ENCODE measurements at places on chromosomes 16 and 17. TPM values are rescaled to one million over a fixed set of nuclear protein-coding genes. Genes with fewer than 3 reads are reported as not detected.

DNA sequence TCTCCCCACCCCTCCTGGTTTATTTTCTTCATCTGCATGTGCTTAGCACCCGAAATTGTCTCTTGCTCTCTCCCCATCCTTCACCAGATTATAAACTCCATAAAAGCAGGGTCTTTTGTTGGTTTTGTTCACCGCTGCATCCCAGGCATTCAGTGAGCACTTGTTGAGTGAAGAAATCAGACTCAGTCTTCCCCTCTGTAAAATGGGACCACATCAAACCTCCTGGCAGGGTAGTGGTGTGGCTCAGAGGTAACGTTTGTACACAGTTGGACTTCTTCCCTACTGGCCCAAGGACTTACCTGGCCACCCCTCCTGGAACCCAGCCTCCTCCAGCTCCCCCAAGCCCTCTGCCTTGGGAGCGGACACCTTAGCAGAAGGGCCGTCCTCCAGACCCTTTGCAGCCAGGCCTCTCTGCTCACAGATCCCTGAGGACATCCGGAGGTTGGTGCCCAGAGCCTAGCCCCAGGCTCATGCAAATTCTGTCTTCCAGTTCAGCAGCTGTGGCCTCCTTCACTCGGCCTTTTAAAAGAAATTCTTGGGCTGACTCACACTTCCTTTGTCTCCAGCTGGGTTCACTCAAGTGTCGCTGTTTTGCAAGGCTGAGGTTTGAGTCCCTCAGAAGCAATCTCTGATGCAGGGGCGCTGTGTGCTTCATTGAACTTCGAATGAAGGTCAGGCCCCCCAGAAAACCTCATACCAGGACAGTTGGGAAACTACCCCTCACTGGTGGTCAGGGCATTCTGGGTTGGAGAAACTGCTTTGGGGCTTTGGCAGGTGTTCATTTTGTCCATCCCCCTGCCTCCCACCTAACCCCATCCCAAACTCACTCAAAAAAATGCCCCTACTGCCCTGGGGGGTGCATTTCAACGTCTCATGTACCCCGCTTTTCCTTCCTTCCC is 16.8 kb upstream of the RMI2 start:
- peak; percentile 96 for DNase-seq

DNA sequence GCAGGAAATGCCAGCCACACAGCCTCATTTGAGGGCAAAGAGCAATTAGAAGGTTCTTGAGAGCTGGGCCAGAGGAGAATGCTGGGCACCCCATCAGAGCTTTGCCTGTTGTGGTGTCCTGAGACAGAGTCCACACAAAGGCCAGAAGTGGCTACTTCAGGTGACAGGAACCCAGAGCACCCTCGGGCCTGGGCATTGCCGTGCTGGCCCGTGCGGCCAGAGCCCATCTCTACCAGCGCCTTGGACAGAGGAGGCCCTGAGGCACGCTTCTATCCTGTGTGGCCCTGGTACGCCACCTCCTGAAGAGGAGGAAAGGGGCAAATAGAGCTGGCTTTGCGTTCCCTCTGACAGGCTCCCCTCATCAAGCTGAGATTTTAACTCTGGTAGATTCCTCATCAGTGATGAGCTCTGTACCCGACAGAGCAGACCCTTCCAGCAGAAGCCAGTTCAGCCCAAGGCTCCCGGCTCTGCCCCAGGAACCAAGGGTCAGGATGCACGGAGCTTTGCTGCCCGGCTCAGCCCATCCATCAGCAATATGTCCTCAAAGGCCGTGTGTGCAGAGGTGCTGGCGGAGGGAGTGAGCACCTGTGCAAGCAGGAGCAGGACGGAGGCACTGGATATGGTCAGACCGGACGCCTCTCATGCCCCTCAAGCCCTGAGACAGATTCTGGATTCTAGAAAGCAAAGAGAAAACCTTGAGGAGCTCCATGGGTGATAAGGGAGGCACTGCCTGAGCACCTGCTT is 3.4 kb upstream of the RASD1 start:
- no peak for DNase-seq

Gene GNGT2
- 9.6 TPM for total RNA-seq

GRCh38 chr16:1458977-1459341 is 14.6 kb upstream of the CCDC154 start:
- no peak for DNase-seq

Gene MPP3
- total RNA-seq, result 7.7 TPM

Gene LLGL2
- total RNA-seq, result 14.4 TPM

Gene DHX38
- 77.7 TPM for total RNA-seq

- no peak for DNase-seq
Measured at GRCh38 chr17:81563861-81564586, 11.9 kb upstream of the FAAP100 start.

Gene MYH2
- 1.9 TPM for total RNA-seq

GRCh38 chr17:17748179-17748578 is 66.9 kb downstream of the RAI1 start:
- DNase-seq, result peak; percentile 30

GRCh38 chr16:56870276-56870888 is 5.4 kb downstream of the SLC12A3 start:
- no peak for DNase-seq

- DNase-seq, result no peak
Measured at GRCh38 chr16:66844009-66844341, 239 bp upstream of the CA7 start.

Gene EMP2
- 15.9 TPM for total RNA-seq

DNA sequence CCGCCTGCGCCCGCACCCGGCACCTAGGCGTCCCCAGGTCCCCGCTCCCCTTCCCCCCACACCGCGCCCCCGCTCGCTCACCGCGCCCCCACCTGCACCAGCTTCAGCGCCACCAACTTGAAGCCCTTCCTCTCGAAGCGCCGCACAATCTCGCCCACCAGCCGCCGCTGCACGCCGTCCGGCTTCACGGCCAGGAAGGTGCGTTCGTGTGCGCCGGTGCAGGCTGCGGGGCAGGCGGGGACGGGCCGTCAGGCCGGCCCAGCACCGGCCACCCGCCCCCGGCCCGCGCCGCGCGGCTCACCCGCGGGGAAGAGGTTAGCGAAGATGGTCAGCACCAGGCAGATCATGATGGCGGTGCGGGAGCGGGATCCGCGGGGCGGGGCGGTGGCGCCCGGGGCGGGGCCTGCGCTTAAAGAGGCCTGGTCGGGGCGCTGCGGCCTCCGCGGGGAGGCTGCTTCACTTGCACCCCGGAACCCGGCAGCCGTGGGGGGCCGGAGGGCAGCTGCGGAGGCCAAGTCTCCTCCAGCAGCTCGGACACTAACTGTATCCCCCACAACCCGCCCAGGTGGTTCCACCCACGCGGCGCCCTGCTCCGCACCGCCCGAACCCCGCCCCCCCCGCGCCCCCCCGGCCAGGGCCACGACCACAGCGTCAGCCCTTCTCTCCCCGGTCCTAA is at the start of gene NME3:
Gene NME3, minus strand, starts transcription at position 356 of the 676 bp plus-strand sequence. Its CDS starts 9 bp downstream, at position 347.
- peak; percentile 71 for DNase-seq

GRCh38 chr17:60599220-60599619 is 773 bp upstream of the PPM1D start:
- no peak for DNase-seq

DNA sequence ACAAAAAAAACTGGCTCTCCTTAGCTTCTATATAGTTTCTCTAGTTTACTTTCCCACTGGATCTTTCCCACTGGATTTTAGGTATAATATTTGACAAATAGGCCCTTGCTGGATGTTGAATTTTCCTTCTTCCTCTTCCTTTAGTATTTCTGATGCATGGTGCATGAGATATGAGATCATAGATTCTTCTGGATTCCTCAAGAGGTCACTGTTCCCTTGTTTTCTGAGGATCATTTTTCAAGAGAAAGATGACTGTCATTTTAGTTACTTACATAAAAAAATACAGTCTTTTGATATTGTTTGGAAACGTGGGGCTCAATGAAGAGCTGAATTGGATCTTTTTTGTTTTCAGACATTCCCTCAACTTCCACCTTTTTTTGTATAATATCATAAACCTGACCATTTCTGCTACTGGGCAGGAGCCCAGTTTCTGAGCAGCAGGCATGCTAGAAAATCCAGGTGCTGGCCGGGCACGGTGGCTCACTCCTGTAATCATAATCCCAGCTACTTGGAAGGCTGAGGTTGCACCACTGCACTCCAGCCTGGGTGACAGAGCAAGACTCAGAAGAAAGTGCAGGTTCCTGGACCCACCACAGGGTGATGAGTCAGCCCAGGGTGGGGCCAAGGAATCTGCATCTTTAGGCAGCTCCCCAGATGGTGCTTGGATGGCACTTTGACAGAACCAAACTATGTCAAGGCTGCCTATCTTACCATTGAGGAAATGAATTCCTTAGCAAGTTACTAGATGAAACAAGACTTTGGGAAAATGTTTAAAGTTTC is 70.3 kb downstream of the SDR42E1 start:
- peak; percentile 67 for DNase-seq

DNA sequence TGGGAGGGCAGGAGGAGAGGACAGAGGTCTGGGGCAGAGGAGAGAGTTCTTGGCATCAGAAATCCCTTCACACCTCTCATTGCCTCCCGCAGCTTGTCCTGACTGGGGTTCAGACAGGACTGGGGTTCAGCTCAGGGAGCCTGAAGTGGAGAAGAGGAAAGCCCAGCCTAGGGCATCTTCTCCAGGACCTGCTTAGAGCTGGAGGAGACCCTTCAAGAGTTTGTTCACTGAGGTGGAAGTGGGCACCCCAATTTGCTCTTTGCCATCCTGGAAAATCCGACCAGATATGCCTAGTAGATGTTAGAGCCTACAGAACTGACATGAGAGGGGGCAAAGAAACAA is 2.0 kb downstream of the HOXB3 start:
- DNase-seq, result no peak

DNA sequence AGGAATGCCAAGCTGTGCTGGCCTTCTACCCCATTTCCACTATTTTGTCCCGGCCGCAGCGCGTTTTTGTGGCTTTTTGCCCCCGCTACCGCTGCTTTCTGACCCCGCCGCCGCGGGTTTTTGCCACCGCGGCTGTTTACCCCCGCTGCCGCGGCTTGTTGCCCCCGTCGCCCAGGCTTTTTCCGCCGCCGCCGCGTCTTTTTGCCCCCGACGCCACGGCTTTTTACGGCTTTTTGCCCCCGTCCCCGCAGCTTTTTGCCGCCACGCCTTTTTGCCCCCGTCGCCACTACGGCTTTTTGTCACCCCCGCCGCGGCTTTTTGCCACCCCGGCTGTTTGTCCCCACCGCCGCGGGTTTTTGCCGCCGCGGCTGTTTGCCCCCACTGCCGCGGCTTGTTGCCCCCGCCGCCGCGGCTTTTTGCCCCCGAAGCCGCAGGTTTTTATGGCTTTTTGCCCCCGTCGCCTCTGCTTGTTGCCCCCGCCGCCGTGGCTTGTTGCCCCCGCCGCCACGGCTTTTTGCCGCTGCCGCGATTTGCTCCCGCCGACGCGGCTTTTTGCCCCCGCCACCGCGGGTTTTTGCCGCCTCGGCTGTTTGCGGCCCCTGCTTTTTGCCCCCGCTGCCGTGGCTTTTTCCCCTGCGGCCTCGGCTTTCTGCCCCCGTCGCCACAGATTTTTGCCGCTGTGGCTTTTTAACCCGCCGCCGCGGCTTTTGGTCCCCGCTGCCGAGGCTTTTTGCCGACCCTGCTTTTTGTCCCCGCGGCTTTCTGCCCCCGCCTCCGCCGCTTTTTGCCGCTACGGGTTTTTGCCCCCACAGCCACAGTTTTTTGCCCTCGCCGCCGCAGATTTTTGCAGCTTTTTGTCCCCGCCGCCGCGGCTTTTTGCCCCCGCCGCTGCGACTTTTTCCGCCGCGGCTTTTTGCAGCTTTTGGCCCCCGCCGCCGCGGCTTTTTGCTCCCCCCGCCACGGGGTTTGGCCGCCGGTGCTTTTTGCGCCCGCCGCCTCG is 520.4 kb upstream of the WSB1 start:
- DNase-seq, result no peak

- no peak for DNase-seq
Measured at GRCh38 chr17:6780886-6781285, 4.9 kb downstream of the FBXO39 start.

DNA sequence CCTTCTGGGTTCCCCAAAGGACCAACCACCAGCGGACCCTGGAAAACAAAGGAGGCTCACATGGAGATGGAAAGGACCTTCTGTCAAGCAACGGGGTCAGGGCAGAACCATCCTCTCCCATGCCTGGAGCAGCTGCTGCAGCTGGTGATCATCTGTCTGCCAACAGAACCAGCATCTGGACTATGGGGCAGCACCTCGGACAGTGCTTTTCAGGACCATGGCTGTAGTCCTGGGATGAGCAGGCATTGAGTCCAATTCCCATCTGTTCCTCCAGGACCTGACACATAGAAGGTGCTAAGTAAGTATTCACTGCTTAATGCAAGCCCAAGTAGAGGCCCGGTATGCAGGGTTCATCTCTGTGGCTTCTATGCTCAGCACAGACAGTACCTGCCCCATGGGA is 304.7 kb downstream of the XYLT1 start:
- DNase-seq, result no peak

- DNase-seq, result no peak
Measured at GRCh38 chr17:79022507-79022991, 1.4 kb upstream of the C1QTNF1 start.

GRCh38 chr17:41178341-41178740 is 320 bp upstream of the KRTAP4-2 start:
- DNase-seq, result no peak

Gene MT1G
- 10.8 TPM for total RNA-seq

DNA sequence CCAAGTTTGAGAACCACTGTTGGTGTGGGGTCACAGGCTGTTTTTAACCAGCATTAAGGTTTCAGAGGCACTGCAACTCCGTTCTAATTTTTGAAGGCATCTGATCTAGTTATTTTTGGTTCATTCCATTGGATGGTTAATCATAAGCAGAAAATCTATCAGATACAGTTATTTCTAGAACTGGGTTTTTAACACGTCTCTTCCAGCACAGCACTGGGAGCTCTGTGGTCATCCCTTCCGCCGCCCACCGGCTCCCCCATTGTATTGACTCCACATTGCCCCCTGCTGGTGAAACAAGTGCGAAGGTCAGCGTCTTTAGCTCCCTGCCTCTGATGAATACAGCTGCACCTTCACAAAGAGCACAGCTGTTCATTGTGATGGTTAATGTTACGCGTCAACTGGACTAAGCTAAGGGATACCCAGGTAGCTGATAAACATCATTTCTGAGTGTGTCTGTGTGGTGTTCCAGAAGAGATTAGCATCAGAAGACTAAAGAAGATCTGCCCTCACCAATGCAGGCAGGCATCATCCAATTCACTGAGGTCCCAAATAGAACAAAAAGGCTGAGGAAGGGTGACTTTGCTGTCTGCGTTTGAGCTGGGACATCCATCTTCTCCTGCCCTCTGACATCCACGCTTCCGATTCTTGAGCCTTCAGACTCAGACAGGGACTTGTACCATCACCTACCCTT is 8.5 kb downstream of the CCL18 start:
- DNase-seq, result peak; percentile 38

DNA sequence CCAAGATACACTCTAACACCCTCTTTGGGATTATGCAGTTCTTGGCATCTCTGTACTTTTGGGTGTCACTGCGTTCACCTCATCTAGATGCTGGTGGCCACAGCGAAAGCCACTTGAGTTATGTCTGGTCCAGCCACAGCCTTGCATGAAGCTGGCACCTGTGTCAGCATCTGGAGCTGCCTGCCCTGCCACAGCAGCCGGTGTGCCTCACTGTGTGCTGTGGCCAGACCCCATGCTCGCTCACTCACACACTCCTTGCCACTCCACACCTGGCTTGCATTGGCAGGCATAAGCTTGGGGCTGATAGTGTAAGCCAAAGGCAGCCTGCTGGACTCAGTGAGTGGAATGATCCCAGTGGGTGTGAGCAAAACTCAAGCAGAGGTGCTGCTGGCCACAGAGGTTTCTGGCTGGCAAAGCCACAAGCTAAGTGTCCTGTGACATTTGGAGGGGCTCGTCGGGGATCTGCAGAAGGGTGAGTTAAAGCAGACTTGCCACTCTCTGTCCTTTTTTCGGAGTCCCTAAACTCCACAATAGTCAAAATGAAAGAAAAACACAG is 442.7 kb upstream of the CDH8 start:
- DNase-seq, result no peak

Gene TMC8
- total RNA-seq, result 0.32 TPM

GRCh38 chr16:4588386-4588785 is 26.3 kb downstream of the UBALD1 start:
- DNase-seq, result no peak

GRCh38 chr16:66588981-66589713 is 9.9 kb downstream of the CMTM2 start:
- DNase-seq, result peak; percentile 35

Measured in A673 (cell line).